Renal pelvis (tissue), 12 donors: ENCODE measurements at places on chromosomes 1 and 21.

GRCh38 chr1:209870151-209870831, 42.5 kb downstream of the UTP25 start:
- no peak for DNase-seq

- DNase-seq, result no peak
Measured at GRCh38 chr1:79920960-79921669, 914.6 kb upstream of the ADGRL4 start.

GRCh38 chr1:44608141-44608540, 66.1 kb downstream of the TMEM53 start:
- no peak for DNase-seq

DNA sequence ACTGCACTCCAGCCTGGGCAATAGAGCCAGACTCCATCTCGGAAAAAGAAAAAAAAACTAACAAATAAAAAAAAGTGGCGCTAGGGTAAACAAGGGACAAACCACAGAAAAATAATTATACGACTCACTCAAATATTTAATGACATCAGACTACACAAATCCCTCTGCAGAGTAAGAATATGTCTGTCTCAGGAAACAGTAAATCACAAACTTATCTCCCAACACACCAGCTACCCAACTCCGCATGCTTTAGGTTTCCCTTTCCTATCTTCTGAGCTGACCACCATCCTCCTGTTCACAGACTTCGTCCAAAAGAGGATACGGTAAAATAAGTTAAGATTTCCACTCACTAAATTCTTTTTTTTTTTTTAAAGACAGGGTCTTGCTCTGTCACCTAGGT, 16.2 kb downstream of the WDR47 start:
- DNase-seq, result no peak

GRCh38 chr1:56133522-56134472, 445.6 kb downstream of the PLPP3 start:
- DNase-seq, result peak; percentile 33

- no peak for DNase-seq
Measured at GRCh38 chr1:99950486-99950885, 19.3 kb upstream of the SLC35A3 start.

DNA sequence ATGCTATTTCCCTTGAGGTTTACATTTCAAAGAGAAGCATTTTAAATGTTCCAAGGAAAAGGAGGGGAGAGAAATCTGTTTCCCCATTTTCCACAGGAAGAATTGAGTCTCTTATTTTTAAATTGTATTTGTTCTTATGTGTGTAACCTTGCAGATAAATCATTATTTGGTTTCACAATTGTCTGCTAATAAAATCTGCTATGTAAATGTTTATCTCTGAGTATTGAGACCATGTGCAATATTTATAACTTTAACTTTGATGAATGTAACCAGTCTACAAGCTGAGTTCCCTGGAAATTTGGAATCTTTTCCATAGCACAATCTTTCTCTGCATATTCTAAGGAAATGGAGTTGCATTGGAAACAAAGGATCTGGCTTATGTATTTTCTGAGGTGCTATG, 209.6 kb downstream of the PTBP2 start:
- DNase-seq, result no peak
